Adrenal gland (tissue), 19 donors: ENCODE measurements at places on chromosomes 6 and 20. TPM values are rescaled to one million over a fixed set of nuclear protein-coding genes. Genes with fewer than 3 reads are reported as not detected.

DNA sequence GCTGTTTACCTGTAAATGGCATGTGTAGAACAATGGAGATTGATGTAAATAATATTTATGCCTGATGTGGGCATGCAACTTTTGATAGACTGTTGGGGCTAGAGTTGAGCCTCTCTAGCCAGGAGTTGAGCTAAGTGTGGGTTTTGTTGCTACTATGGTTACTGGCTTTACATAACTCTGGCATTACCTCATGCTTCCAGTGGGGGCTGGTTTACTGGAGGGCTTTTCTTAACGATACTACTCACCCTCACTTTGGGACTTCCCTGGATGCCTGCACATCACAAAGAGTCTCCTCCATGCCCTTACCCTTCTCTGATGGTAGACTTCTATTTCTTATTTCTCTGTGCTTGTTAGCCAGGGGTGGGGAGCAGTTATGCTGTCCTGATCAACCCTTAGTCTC, 524.6 kb upstream of the CDH4 start:
- H3K27ac ChIP-seq: no peak overlapping the region
- no peaks in the 10 kb centered on the region for H3K4me1 ChIP-seq
- H3K36me3 ChIP-seq: no peaks in the 10 kb centered on the region

DNA sequence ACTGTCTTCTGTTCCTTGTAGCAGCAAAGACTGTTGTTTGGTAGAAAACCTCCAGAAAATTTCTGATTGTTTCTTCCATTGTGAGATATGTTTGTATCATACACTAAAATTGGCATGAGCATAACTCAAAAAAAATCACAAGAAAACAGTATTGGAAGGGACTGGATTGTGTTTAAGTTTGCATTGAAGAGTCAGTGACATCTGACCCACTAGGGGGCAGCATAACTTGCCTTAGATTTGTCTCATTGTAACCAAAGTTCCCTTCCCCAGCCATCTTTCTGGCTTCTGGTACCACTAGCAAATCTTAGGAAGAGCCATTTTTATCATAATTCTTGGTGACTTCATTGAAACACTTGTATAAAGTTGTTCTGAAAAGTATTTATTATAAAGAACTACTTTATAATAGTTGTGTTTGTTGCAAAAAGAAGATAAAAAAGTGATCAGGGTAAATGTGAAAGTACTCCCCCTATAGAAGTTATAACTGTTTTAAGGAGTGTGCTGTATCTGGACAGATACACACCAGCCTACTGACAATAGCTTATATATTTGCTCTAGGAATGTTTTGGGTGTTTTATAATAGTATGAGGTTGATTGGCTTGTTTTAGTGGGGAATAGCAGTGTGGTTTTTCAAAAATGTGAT, 7.7 kb downstream of the CSTF1 start:
- H3K36me3 ChIP-seq: peaks cover 80% of the 10 kb centered on the region
- peak; percentile 46 for DNase-seq
- peaks cover 7% of the 10 kb centered on the region for H3K4me1 ChIP-seq
- no peak overlapping the region for H3K27ac ChIP-seq

GRCh38 chr6:135906972-135907465, 55.5 kb downstream of the PDE7B start:
- H3K36me3 ChIP-seq: no peaks in the 10 kb centered on the region
- H3K27ac ChIP-seq: no peak overlapping the region
- H3K4me1 ChIP-seq: no peaks in the 10 kb centered on the region
- H3K27me3 ChIP-seq: no peaks in the 10 kb centered on the region
- DNase-seq: no peak
- H3K4me3 ChIP-seq: no peak overlapping the region

DNA sequence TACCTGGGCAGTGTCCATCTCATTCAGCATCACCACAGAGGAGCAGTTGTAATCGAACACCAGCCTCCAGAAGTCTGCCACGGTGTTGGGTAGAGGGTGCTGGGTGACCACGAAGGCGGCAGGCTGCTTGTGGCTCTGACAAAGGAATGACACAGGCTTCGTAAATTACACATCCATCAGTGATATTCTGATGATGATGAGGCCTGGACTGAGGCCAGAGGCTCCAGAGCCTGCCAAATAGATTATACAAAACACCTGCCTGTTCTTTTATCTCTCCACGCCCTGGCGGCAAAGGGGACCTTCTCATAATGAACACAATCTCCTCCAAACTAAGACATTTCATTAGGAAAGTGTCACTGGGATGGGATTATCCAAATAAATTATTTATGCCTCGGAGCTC, 480.2 kb upstream of the CHD6 start:
- no peak overlapping the region for H3K4me3 ChIP-seq
- DNase-seq: no peak
- H3K4me1 ChIP-seq: no peaks in the 10 kb centered on the region
- H3K27me3 ChIP-seq: no peaks in the 10 kb centered on the region
- H3K27ac ChIP-seq: no peak overlapping the region

DNA sequence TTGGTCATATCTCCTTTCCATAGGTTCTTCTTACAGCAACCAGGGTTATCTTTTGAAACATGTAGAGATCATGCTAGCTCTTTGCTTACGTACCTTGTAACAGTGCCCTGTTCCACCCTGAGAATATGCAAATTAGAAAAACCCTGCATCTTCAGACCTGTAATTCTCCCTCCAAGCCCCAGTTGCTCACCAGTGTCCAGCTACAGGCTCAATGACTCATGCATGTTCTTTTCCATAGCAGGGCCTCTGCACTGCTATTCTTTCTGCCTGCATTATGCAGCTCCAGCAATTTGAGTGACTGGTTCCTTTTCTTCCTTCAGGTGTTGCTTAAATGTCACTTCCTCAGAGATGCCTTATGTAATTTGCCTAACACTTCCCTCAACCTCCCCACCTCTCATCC, 636.2 kb downstream of the KHDRBS2 start:
- no peak overlapping the region for H3K4me3 ChIP-seq
- H3K27ac ChIP-seq: no peak overlapping the region
- no peaks in the 10 kb centered on the region for H3K36me3 ChIP-seq
- DNase-seq: no peak
- H3K27me3 ChIP-seq: no peaks in the 10 kb centered on the region

- H3K27ac ChIP-seq: no peak overlapping the region
- H3K36me3 ChIP-seq: no peaks in the 10 kb centered on the region
- no peak for DNase-seq
- H3K27me3 ChIP-seq: no peaks in the 10 kb centered on the region
- H3K4me3 ChIP-seq: no peak overlapping the region
Observed at GRCh38 chr6:106446287-106446885, 85.9 kb downstream of the CRYBG1 start.

GRCh38 chr20:40980106-40980827, 48.4 kb upstream of the TOP1 start:
- DNase-seq: no peak
- H3K36me3 ChIP-seq: no peaks in the 10 kb centered on the region
- no peaks in the 10 kb centered on the region for H3K4me1 ChIP-seq
- no peak overlapping the region for H3K4me3 ChIP-seq
- no peaks in the 10 kb centered on the region for H3K27me3 ChIP-seq

GRCh38 chr6:139881728-139882211, 507.3 kb upstream of the CITED2 start:
- no peaks in the 10 kb centered on the region for H3K27me3 ChIP-seq
- peak; percentile 51 for DNase-seq
- H3K36me3 ChIP-seq: no peaks in the 10 kb centered on the region
- H3K4me3 ChIP-seq: no peak overlapping the region
- peaks cover 21% of the 10 kb centered on the region for H3K4me1 ChIP-seq

GRCh38 chr20:433300-433975, 25.3 kb downstream of the RBCK1 start:
- H3K4me1 ChIP-seq: no peaks in the 10 kb centered on the region
- no peak overlapping the region for H3K4me3 ChIP-seq
- peak; percentile 55 for DNase-seq
- no peaks in the 10 kb centered on the region for H3K36me3 ChIP-seq
- no peak overlapping the region for H3K27ac ChIP-seq

GRCh38 chr6:40349123-40349900, 237.9 kb downstream of the LRFN2 start:
- no peaks in the 10 kb centered on the region for H3K27me3 ChIP-seq
- no peaks in the 10 kb centered on the region for H3K36me3 ChIP-seq
- no peak overlapping the region for H3K27ac ChIP-seq
- no peak for DNase-seq

DNA sequence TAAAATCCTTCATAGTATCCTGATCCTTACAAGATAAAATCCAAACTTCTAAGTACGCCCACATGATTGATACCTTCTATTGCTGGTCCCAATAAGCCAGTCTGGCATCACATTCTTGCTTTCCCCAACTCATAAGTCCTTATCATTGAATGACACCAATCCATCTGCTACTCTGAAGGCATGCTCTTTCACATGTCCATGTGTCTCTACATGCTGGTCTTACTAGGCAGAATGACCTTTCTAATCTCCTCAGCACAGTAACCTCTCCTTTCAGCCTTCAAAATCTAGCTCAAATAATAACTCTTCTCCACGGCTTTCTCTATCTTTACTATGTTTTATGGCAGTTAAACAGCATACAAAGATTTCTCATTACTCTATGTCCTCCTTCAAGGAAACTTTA, 71.1 kb downstream of the ASCC3 start:
- DNase-seq: no peak
- no peak overlapping the region for H3K27ac ChIP-seq
- no peaks in the 10 kb centered on the region for H3K36me3 ChIP-seq
- H3K27me3 ChIP-seq: no peaks in the 10 kb centered on the region
- no peak overlapping the region for H3K4me3 ChIP-seq

DNA sequence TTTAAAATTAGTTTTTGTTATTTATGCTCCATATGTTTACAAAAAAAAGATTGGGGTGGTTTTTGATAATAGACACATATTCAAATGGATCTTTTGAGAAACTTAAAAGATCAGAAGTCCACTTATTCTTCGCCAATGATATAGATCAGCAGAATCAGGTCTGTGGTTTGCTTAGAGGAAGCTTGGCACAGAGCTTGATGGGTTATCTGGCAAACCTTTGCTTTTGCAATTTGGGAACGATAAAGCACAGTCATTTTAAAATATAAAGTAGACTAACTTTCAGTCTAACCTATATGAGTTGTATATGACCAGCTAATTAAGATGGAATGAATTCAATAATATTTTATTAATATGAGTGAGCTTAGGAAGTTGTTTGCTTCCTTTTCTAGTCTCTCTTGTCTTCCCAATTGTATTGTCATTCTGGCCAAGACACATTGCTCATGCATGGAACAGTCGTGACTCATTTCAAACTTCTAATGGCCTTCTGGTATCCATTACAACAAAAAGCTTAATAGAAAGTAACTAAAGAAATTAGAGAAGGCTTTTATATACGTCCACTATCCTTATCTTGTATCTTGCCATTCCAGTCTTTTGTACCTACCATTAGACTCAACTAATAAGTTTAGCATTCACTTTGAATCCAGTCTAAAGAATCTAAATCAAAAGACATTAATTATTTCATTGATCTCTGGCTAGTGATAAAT, 118.7 kb downstream of the TBX18 start:
- DNase-seq: no peak
- no peaks in the 10 kb centered on the region for H3K27me3 ChIP-seq
- H3K4me3 ChIP-seq: no peak overlapping the region
- no peaks in the 10 kb centered on the region for H3K36me3 ChIP-seq

DNA sequence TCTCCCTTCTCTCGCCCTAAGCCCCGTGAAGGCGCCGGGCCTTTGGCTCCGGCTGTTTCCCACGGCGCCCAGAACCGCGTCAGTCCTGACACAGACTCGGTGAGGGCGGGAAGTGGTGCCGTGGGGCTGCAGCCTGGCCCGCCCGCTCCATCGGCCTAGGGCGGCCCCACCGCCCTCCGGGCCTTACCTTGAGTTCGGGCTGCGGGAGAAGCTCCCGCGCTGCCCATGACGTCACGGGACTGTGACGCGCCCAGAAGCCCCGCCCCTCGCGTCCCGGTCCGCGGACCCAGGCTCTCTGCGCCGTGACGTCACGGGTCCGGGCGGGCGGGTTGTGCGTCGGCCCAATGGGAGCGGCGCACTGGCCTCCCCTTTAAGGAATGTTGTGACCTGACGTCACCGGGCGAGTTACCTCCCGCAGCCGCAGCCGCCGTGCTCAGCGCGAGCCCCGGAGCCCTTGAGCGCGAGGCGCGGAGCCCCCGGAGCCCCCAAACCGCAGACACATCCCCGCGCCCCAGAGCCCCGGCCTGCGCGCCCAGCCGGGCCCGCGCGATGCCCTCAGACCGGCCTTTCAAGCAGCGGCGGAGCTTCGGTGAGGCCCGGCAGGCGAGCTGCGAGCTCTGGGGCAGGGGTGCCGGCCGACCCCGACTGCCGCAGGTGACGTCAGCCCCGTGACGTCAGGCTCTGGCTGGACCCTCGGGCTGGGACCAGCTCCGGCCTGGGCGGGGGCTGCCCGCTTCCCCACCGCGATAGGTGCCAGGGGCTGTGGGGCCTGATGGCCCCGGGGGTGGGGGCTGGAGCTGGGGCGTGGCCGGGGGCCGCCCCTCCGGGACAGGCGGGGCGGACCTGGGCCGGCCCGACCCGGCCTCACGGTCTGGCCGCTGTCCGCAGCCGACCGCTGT, at the start of gene MAP1LC3A:
Gene MAP1LC3A (plus strand): TSS at position 399 of the 899 bp plus-strand sequence. CDS start 151 bp downstream, at position 550.
- DNase-seq: peak; percentile 95
- H3K4me1 ChIP-seq: peaks cover 7% of the 10 kb centered on the region
- H3K27ac ChIP-seq: peak within 1 kb of the TSS; percentile 92
- H3K36me3 ChIP-seq: no peaks in the 10 kb centered on the region
- H3K27me3 ChIP-seq: no peaks in the 10 kb centered on the region

GRCh38 chr20:61253264-61253639, 1.2 kb downstream of the CDH4 start:
- no peak overlapping the region for H3K27ac ChIP-seq
- H3K27me3 ChIP-seq: peaks cover 60% of the 10 kb centered on the region
- no peak for DNase-seq

GRCh38 chr20:59786801-59787537, 146.5 kb downstream of the SYCP2 start:
- no peak overlapping the region for H3K27ac ChIP-seq
- peaks cover 3% of the 10 kb centered on the region for H3K27me3 ChIP-seq
- H3K4me3 ChIP-seq: no peak overlapping the region
- no peaks in the 10 kb centered on the region for H3K4me1 ChIP-seq
- DNase-seq: no peak

DNA sequence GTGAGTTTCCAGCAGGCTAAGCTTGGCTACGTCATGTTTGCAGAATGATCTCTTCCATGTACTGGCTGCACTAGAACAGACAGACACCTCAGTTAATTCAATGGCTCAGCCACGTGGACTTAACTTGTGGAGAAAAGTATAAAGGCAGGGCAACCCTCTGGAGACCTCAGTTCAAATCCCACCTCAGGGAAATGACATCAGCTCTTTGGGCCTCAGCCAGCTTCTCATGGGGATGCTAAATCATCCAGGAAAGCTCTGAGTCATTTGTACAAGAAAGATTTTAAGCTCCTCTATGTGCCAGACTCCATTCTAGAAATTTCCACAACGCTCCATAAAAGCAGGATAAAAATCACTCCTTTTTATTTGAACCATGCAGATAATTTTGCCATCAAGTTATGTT, 128.5 kb upstream of the SALL4 start:
- no peak for DNase-seq
- no peak overlapping the region for H3K4me3 ChIP-seq
- no peak overlapping the region for H3K27ac ChIP-seq
- H3K36me3 ChIP-seq: no peaks in the 10 kb centered on the region

GRCh38 chr6:112470950-112471349, 123.8 kb downstream of the RFPL4B start:
- H3K4me3 ChIP-seq: no peak overlapping the region
- no peaks in the 10 kb centered on the region for H3K27me3 ChIP-seq
- no peaks in the 10 kb centered on the region for H3K4me1 ChIP-seq
- H3K36me3 ChIP-seq: no peaks in the 10 kb centered on the region
- no peak overlapping the region for H3K27ac ChIP-seq
- DNase-seq: no peak

Gene TGM3
- total RNA-seq: not detected

Gene MOXD1
- 50.8 TPM for total RNA-seq

Gene ADGRG6
- 6.7 TPM for total RNA-seq

Gene NRSN1
- 1.3 TPM for total RNA-seq

Gene CDK5RAP1
- total RNA-seq: 22.0 TPM
